ENCODE measurements at places on chromosomes 7 and 10. TPM values are rescaled to one million over a fixed set of nuclear protein-coding genes. Genes with fewer than 3 reads are reported as not detected.

SEMA3D gene
- 0.72 TPM for total RNA-seq

GRCh38 chr7:27139334-27140125, 4.0 kb downstream of the HOXA5 start:
- peaks cover 37% of the 10 kb centered on the region for H3K36me3 ChIP-seq
- H3K27ac ChIP-seq, result peak overlapping the region; percentile 32
- peaks cover 37% of the 10 kb centered on the region for H3K4me1 ChIP-seq
- no peaks in the 10 kb centered on the region for H3K27me3 ChIP-seq
- no peak overlapping the region for H3K4me3 ChIP-seq

GRCh38 chr7:139949629-139950028, 113.1 kb downstream of the PARP12 start:
- H3K27me3 ChIP-seq, result peaks cover 4% of the 10 kb centered on the region
- no peak overlapping the region for H3K27ac ChIP-seq
- H3K36me3 ChIP-seq, result no peaks in the 10 kb centered on the region
- H3K4me1 ChIP-seq, result no peaks in the 10 kb centered on the region
- DNase-seq, result no peak

- no peaks in the 10 kb centered on the region for H3K27me3 ChIP-seq
- DNase-seq, result no peak
- no peak overlapping the region for H3K27ac ChIP-seq
- no peaks in the 10 kb centered on the region for H3K4me1 ChIP-seq
- H3K36me3 ChIP-seq, result no peaks in the 10 kb centered on the region
These were observed 1101.3 kb downstream of the XPNPEP1 start for GRCh38 chr10:108822026-108822425.

GRCh38 chr10:72323108-72323749, 31.5 kb downstream of the DNAJB12 start:
- H3K4me3 ChIP-seq, result no peak overlapping the region
- H3K36me3 ChIP-seq, result no peaks in the 10 kb centered on the region
- peaks cover 45% of the 10 kb centered on the region for H3K4me1 ChIP-seq
- no peaks in the 10 kb centered on the region for H3K27me3 ChIP-seq
- H3K27ac ChIP-seq, result no peak overlapping the region

MMD2 gene
- not detected for total RNA-seq

TUBAL3 gene
- total RNA-seq, result not detected
